Tibial nerve (tissue), 4 donors: ENCODE measurements at places on chromosomes 11 and 22. TPM values are rescaled to one million over a fixed set of nuclear protein-coding genes. Genes with fewer than 3 reads are reported as not detected.

GRCh38 chr11:1942558-1943260 is 4.4 kb upstream of the MRPL23 start:
- no peak overlapping the region for H3K4me3 ChIP-seq
- H3K27me3 ChIP-seq: no peaks in the 10 kb centered on the region
- no peak overlapping the region for H3K27ac ChIP-seq
- H3K4me1 ChIP-seq: no peaks in the 10 kb centered on the region

- H3K4me3 ChIP-seq: no peak overlapping the region
- peak overlapping the region; percentile 45 for H3K27ac ChIP-seq
- no peak for DNase-seq
- no peaks in the 10 kb centered on the region for H3K27me3 ChIP-seq
- H3K4me1 ChIP-seq: peaks cover 88% of the 10 kb centered on the region
- no peaks in the 10 kb centered on the region for H3K36me3 ChIP-seq
Observed at GRCh38 chr11:48004456-48004855, 24.1 kb downstream of the PTPRJ start.

DNA sequence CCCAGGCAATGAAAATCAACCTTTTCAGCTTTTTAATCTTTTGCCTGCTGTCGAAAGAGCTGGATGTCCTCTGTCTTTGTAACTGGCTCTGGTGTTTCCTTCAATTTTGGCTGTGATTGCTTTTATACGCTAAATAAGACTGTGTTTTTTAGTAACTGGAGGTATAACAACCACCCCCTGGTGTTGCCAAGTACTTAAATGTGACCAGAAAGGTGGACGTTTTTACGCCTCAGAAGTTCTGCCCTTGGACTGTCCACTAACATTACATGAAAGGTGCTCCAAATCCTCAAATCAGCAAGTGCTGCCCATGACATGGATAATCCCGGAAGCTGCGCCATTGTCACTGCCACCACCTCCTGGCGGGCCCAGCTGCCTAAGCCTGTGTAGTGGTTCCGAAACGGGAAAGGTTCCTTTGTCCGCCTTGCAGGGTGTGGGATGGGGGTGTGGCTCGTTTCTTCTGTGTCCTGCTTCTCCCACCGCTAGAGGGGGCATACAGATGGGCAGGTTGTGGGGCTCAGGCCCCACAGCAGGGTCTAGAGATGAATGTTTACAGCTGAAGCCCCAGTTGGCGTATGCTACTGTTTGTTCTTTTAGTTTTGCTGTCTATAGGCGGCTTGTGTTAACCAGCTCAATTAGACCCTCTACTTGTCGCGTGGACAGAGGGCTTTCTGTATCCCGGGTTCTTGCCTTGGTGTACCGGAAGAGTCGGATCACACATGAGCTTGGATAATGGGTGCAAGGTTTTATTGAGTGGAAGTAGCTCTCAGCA is 82.2 kb upstream of the SEPTIN5 start:
- H3K4me3 ChIP-seq: no peak overlapping the region
- H3K27me3 ChIP-seq: no peaks in the 10 kb centered on the region

MISFA gene
- total RNA-seq: not detected

DNA sequence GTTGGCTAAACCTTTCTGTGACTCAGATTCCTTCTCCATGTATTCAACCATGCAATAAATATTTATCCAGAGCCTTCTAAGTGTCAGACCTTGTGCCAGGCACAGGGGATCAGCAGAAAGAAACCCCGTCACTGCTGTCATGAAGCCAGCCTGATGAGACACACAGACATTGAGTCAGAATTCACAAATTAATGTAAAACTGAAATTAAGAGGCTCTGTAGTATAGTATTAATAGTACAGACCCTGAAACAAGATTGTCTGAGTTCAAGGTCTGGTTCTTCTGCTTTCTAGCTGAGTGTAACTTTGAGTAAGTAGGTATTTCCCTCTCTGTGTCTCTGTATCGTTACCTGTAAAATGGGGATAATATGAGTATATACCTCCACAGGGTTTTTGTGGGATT is 46.9 kb downstream of the ME3 start:
- DNase-seq: no peak
- H3K4me3 ChIP-seq: no peak overlapping the region
- no peaks in the 10 kb centered on the region for H3K4me1 ChIP-seq
- H3K36me3 ChIP-seq: no peaks in the 10 kb centered on the region

OR52I2 gene
- total RNA-seq: not detected

DNA sequence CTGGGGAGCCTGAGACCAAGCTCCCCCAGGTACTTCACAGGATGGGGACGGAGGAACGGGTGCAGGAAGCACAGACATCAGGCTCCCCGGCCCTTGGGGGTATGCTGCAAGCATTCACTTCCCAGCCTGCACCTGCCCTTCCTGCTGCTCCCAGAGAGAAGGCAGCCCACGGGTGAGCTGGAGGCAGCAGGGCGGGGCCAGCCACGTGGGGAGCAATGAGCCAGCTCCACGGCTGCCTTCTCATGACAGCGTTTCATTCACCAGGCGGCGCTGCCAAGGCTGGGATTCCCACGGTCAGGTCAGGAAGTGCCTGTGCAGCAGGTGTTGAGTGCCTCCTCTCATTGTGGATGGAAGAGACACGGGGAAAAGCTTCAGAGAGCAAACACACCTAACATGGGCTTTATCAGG is 14.5 kb upstream of the PHLDA2 start:
- no peaks in the 10 kb centered on the region for H3K4me1 ChIP-seq
- no peak overlapping the region for H3K27ac ChIP-seq
- peaks cover 34% of the 10 kb centered on the region for H3K36me3 ChIP-seq
- DNase-seq: no peak

EHF gene
- total RNA-seq: 0.22 TPM

- H3K4me1 ChIP-seq: peaks cover 55% of the 10 kb centered on the region
- H3K36me3 ChIP-seq: no peaks in the 10 kb centered on the region
- H3K4me3 ChIP-seq: no peak overlapping the region
- DNase-seq: no peak
Observed at GRCh38 chr22:29313126-29313575, 2.3 kb downstream of the RASL10A start.

GRCh38 chr22:30998329-30998728 is 29.3 kb downstream of the TUG1 start:
- H3K4me3 ChIP-seq: no peak overlapping the region
- no peak for DNase-seq
- H3K27ac ChIP-seq: no peak overlapping the region
- no peaks in the 10 kb centered on the region for H3K27me3 ChIP-seq

- no peaks in the 10 kb centered on the region for H3K4me1 ChIP-seq
- no peaks in the 10 kb centered on the region for H3K27me3 ChIP-seq
- no peak overlapping the region for H3K4me3 ChIP-seq
- no peak for DNase-seq
- no peak overlapping the region for H3K27ac ChIP-seq
Observed at GRCh38 chr11:99742501-99742900, 721.8 kb downstream of the CNTN5 start.

DNA sequence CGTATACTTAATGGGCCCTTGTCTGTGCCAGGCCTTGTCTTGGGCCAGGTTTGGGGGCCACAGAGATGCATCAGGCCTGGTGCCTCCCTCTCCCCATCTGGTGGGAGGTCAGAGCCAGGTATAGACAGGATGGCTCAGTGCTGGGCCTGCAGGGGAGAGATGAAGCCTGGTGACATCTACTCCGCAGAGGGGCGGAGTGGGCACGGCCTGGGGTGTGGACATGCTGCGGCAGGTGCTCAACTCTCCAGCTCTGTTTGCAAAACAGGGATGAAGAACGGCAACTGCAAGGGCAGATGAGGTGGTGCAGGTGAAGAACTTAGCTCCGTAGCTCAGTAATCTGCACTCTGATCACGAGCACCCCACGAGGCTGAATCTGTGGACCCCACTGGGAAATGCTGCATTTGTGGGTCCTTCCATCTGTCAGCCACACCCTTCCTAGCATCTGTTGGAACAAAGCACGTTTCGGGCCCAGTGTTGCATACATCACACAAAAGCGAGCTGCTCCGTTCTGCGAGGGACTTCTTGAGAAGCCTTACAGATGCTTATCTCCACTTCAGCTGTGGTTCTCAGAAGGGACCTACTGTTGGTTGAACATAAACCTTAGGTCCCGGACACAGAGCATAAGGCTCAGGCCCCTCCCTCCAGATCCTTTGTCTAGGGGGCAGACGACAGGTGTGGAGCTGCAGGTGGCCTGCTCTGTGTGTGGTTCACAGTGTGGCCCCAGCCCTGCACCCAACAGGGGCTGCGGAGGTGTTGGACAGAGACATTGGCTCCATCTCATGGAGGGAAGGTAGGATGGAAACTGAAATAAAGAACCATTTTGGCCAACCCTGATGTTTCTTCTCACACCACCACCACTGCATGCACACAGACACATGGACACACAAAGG is 78.3 kb downstream of the LRRC32 start:
- H3K36me3 ChIP-seq: no peaks in the 10 kb centered on the region
- H3K4me1 ChIP-seq: no peaks in the 10 kb centered on the region
- no peak for DNase-seq
- no peak overlapping the region for H3K27ac ChIP-seq
- no peak overlapping the region for H3K4me3 ChIP-seq

DNA sequence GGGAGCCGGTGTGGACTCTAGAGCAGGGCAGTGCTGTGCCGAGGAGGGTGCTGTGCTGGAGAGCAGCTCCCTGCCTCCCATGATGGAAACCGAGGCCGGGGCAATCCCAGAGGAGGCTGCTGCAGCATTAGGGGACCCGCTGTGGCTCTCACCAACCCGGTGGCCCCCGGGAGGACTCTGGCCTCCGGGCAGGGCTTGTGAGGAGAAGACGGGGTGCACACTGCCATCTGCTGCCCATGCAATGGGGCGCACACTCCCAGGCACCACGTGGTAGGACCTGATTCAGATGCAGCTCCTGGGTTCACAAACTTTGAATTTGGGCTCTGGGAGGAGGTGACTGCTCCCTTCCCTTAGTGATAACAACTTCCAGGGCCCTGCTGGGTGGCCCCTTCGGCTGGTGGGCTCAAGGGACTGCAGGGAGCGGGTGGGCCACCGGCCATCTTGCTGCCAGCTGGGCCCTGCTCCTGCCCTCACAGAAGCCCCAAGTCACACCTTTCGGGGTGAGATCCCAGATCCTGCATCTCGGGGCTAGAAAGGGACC is 93.8 kb upstream of the FGF3 start:
- peaks cover 7% of the 10 kb centered on the region for H3K27me3 ChIP-seq
- no peak overlapping the region for H3K4me3 ChIP-seq
- H3K4me1 ChIP-seq: peaks cover 6% of the 10 kb centered on the region
- no peaks in the 10 kb centered on the region for H3K36me3 ChIP-seq
- no peak overlapping the region for H3K27ac ChIP-seq
- DNase-seq: no peak

- no peak overlapping the region for H3K4me3 ChIP-seq
- no peak for DNase-seq
- no peaks in the 10 kb centered on the region for H3K4me1 ChIP-seq
- no peaks in the 10 kb centered on the region for H3K36me3 ChIP-seq
- no peak overlapping the region for H3K27ac ChIP-seq
- H3K27me3 ChIP-seq: no peaks in the 10 kb centered on the region
Observed at GRCh38 chr11:126791446-126791845, 209.1 kb downstream of the KIRREL3 start.

DNA sequence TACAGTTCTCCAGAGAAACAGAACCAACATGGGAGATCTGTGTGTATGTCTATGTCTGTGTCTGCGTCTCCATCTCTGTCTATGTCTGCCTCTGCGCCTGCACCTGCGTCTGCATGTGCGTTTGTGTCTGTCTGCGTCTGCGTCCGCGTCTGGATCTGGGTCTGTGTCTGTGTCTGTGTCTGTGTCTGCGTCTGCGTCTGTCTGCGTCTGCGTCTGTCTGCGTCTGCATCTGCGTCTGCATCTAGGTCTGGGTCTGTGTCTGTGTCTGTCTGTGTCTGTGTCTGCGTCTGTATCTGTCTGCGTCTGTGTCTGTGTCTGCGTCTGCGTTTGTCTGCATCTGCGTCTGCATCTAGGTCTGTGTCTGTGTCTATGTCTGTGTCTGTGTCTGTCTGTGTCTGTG is 88.4 kb upstream of the SLC22A12 start:
- no peak overlapping the region for H3K4me3 ChIP-seq
- H3K4me1 ChIP-seq: no peaks in the 10 kb centered on the region
- no peaks in the 10 kb centered on the region for H3K36me3 ChIP-seq

GRCh38 chr11:3866206-3866605 is 10.7 kb downstream of the STIM1 start:
- no peak for DNase-seq
- H3K27me3 ChIP-seq: no peaks in the 10 kb centered on the region
- H3K27ac ChIP-seq: peak overlapping the region; percentile 25
- no peak overlapping the region for H3K4me3 ChIP-seq
- peaks cover 39% of the 10 kb centered on the region for H3K4me1 ChIP-seq

GRCh38 chr11:7603031-7603781 is 70.1 kb downstream of the CYB5R2 start:
- H3K36me3 ChIP-seq: no peaks in the 10 kb centered on the region
- peak overlapping the region; percentile 81 for H3K27ac ChIP-seq
- no peak overlapping the region for H3K4me3 ChIP-seq
- no peaks in the 10 kb centered on the region for H3K27me3 ChIP-seq

DNA sequence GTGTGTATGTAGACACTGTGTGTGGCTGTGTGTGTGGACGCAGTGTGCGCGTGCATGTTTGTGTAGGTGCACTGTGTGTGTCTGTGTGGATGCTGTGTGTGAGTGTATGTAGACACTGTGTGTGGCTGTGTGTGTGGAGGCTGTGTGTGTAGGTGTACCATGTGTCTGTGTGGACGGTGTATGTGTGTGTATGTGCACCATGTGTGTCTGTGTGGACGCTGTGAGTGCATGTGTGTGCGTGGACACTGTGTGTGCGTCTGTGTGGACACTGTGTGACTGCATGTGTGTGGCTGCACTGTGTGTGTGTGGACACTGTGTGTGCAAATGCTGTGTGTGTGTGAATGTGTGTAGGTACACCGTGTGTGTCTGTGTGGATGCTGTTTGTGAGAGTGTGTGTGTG is 10.3 kb downstream of the TRPM5 start:
- no peak for DNase-seq
- peaks cover 16% of the 10 kb centered on the region for H3K27me3 ChIP-seq
- no peak overlapping the region for H3K27ac ChIP-seq
- H3K4me1 ChIP-seq: no peaks in the 10 kb centered on the region
- no peaks in the 10 kb centered on the region for H3K36me3 ChIP-seq

- peaks cover 7% of the 10 kb centered on the region for H3K36me3 ChIP-seq
- no peak for DNase-seq
- H3K27ac ChIP-seq: peak overlapping the region; percentile 97
- H3K27me3 ChIP-seq: no peaks in the 10 kb centered on the region
- H3K4me3 ChIP-seq: peak overlapping the region; percentile 13
Observed at GRCh38 chr11:62539238-62539925, 7.2 kb downstream of the AHNAK start.
